SK-MEL-5 (cell line): ENCODE measurements at places on chromosomes 12 and 14. TPM values are rescaled to one million over a fixed set of nuclear protein-coding genes. Genes with fewer than 3 reads are reported as not detected.

ALG10B gene
- total RNA-seq, result 3.8 and 5.1 TPM in 2 replicates

WNT5B gene
- total RNA-seq, result 0.53 and 0.69 TPM in 2 replicates

HOTAIR gene
- 0.08 TPM in 1 of 2 replicates, not detected in the other for total RNA-seq

KRT72 gene
- not detected in 2 replicates for total RNA-seq

TAS2R42 gene
- not detected in 2 replicates for total RNA-seq

IGF1 gene
- total RNA-seq, result 6.0 and 7.5 TPM in 2 replicates

CACNA2D4 gene
- not detected in 2 replicates for total RNA-seq

SYNDIG1L gene
- total RNA-seq, result not detected in 2 replicates

TAS2R31 gene
- 0.98 and 1.7 TPM in 2 replicates for total RNA-seq

RIPK3 gene
- not detected in 2 replicates for total RNA-seq

PSMA3 gene
- 72.4 and 84.7 TPM in 2 replicates for total RNA-seq

POTEM gene
- 0.16 TPM in 1 of 2 replicates, not detected in the other for total RNA-seq

TAS2R14 gene
- 1.6 and 1.8 TPM in 2 replicates for total RNA-seq

ACOT4 gene
- total RNA-seq, result 0.11 and 0.43 TPM in 2 replicates

KRT82 gene
- total RNA-seq, result not detected in 2 replicates

AQP5 gene
- total RNA-seq, result not detected in 2 replicates

GNB3 gene
- total RNA-seq, result 0.08 TPM in 1 of 2 replicates, not detected in the other

PIWIL1 gene
- total RNA-seq, result not detected in 2 replicates

CTDSP2 gene
- total RNA-seq, result 27.8 and 29.6 TPM in 2 replicates

PRKCH gene
- 51.8 and 58.6 TPM in 2 replicates for total RNA-seq

TMPO gene
- total RNA-seq, result 124 TPM in 2 replicates

ACVR1B gene
- total RNA-seq, result 6.3 and 6.4 TPM in 2 replicates

NID2 gene
- total RNA-seq, result not detected in 2 replicates

MANSC4 gene
- 0.37 TPM in 1 of 2 replicates, not detected in the other for total RNA-seq

DTX1 gene
- total RNA-seq, result 0.95 and 1.1 TPM in 2 replicates

KCNMB4 gene
- 0.32 and 0.43 TPM in 2 replicates for total RNA-seq

OTOGL gene
- total RNA-seq, result 2.7 and 3.1 TPM in 2 replicates

KIF5A gene
- 0.29 and 0.40 TPM in 2 replicates for total RNA-seq

HOXC12 gene
- not detected in 2 replicates for total RNA-seq

HELB gene
- total RNA-seq, result 3.9 and 4.5 TPM in 2 replicates

DIO3 gene
- total RNA-seq, result not detected in 2 replicates

PNP gene
- total RNA-seq, result 26.5 and 29.5 TPM in 2 replicates

SOCS2 gene
- total RNA-seq, result 21.0 and 31.9 TPM in 2 replicates

CLEC6A gene
- total RNA-seq, result 0.29 TPM in 1 of 2 replicates, not detected in the other

TM7SF3 gene
- 245 and 250 TPM in 2 replicates for total RNA-seq

DDN gene
- total RNA-seq, result 0.03 TPM in 1 of 2 replicates, not detected in the other

LAG3 gene
- total RNA-seq, result 0.13 TPM in 1 of 2 replicates, not detected in the other

PTCSC3 gene
- not detected in 2 replicates for total RNA-seq

TUBA1C gene
- total RNA-seq, result 315 and 342 TPM in 2 replicates

PPFIA2 gene
- total RNA-seq, result not detected in 2 replicates

ASCL1 gene
- 0.29 TPM in 1 of 2 replicates, not detected in the other for total RNA-seq

KRT79 gene
- total RNA-seq, result not detected in 2 replicates

ARPC3 gene
- 335 and 355 TPM in 2 replicates for total RNA-seq

AKAP6 gene
- total RNA-seq, result 2.0 and 2.6 TPM in 2 replicates

TAS2R30 gene
- 0.74 and 0.75 TPM in 2 replicates for total RNA-seq

TBC1D30 gene
- total RNA-seq, result 1.6 and 2.2 TPM in 2 replicates

KRT7 gene
- total RNA-seq, result not detected in 2 replicates

MDGA2 gene
- 8.2 and 10.5 TPM in 2 replicates for total RNA-seq

STAC3 gene
- total RNA-seq, result not detected in 2 replicates

ANG gene
- 5.2 TPM in 2 replicates for total RNA-seq

IQSEC3 gene
- not detected in 2 replicates for total RNA-seq

GPATCH2L gene
- 23.8 and 27.2 TPM in 2 replicates for total RNA-seq

IAPP gene
- total RNA-seq, result not detected in 2 replicates

CTSG gene
- total RNA-seq, result not detected in 2 replicates

MYH6 gene
- not detected in 2 replicates for total RNA-seq

FAM90A1 gene
- total RNA-seq, result not detected in 2 replicates
